Stimulated activated CD4-positive, alpha-beta T cell treated with anti-CD3 and anti-CD28 coated beads, Interleukin-15, amount 100 ng/mL, for 1 hour (primary cell): ENCODE measurements at places on chromosomes 7 and 10.

DNA sequence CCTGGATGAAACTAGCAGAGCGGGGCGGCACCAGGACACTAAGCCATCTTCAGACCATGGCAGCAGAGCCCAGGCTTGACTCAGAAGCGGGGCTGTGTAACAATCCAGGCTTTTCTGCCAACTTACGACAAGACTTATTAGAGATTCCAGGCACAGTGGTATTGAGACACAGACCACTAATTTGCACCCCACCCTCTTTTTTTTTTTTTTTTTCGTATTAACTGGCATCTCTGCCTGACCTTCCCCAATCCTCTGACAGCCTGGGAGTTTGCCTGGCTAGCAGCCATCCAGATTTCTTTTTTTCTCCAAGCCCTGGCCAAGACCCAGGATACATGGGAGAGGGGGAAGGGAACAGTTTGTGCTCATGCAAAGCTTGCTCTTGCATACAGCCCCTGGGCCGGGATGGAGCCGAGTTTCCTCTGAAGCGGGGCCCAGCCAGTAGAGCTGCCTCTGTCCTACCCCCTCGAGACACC lies 182.4 kb downstream of the PLXNA4 start:
- DNase-seq, result no peak

GRCh38 chr10:85764108-85764507 lies 602.5 kb downstream of the GRID1 start:
- no peak for DNase-seq

DNA sequence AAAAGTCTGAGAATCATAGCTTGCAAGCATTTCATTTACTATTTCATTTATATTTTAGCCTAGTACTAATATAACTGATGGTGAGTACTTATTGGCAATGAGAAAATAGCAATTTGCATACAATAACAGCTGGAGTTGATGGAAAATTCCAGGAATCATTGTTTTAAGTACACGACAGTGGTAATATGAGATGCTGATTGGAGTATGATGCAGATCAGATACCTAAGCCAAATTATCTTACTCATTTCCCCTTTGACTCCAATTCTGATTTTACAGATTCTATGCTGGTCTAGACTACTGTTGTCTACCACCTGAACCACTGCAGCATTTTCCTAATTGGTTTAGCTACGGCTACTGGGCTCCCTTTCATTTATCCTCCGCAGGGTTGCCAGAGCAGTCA lies 36.7 kb downstream of the GNG11 start:
- no peak for DNase-seq

DNA sequence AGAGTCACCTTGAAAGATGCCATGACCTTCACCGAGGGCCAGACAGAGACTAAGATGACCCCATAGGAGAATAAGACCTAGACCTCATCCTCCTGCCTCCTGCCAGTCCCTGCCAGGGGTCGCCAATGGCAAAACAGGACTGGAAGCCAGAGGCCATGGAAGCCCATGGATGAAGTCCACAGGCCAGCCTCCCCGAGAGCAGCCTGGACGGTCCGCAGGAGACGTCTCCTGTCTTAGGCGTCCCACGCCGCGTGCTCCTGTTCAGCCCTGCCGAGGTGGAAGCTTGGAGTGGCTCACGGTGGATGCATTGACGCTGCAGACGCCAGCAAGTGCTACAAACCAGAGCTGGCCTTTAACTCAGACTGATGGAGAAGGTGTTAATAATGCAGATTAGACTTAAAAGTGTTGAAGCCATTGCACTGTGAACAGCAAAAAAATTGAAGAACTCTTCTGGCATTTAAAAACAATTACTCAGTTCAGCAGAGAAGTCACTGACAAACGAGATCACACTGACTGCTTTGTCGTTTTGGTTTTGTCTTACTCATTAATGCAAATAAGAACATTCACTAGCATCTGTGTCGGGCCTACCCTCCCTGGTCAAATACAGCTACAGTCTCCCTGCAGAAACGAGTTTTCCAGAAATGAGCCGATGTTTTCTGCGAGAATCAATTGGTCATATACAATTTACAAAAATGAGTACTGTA lies 38.1 kb upstream of the FAM20C start:
- no peak for DNase-seq

DNA sequence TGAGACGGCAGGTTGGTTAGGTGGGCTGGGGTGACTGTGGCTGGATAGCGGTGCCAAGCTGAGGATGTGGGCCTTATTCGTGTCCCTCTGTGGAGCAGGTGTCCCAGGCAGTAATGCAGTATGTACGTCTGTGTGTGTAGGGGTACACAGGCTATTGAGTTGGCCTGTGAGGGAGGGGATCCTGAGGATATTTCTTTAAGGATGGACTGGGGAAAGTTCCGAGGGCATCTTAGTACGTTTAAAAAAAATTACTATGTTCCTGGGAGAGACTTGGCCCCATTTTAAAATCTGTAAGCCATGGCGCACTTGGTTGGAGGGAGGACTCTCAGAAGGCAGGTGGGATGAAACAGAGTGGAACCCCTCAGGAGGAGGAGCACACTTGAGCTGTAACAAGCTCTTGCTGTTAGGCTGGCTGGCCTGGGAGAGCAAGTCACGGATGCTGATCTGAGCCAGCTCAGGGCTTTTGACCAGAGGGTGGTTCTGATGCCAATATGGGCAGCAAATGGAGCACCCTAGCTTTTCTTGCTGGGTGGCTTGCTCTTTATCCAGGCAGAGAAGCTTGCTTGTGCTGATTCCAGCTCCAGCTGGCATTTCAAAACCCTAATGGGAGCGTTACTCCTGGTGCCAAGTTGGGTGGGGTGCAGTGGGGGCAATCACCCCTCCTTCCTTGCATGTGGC lies 765 bp downstream of the WBP1L start:
- no peak for DNase-seq

GRCh38 chr10:3873728-3874461 lies 88.9 kb upstream of the KLF6 start:
- DNase-seq, result no peak

DNA sequence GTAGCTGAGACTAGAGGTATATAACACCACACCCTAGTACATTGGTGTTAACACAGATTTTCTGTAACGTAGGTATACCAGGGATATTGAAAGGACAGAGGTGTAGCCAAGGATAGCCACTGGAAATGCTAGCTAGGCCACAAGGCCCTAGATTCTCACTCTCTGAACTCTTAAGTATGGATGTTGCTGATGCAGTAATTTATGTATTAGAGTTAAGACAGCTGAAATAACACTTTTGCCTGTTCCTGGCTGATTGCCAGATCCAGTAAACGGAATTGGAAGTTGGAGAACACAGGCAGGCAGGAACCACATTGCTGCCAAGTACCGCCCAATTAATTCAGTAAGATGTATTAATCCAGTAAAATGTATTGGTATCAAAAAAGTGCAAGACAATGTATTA lies 1.8 kb downstream of the CALU start:
- no peak for DNase-seq

DNA sequence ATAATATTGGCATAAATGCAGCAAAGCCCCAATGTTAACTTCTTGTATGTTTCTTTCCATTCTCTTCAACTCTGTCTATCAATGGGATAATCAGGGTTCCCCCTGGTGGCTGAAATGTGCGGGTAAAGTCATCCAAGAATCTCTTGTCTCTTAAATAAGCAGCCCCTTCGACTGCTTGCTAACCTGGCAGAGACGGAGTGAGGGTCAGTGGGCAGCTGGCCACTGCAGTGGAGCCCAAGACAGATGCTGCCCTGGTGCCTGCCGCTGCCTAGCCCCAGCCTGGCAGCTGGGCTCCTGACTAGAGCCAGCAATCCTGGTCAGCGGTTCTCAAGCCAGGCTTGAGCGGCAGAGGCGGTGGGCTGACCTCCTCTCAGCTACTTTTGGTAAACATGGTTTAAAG lies 248.9 kb downstream of the COBL start:
- DNase-seq, result peak; percentile 20

DNA sequence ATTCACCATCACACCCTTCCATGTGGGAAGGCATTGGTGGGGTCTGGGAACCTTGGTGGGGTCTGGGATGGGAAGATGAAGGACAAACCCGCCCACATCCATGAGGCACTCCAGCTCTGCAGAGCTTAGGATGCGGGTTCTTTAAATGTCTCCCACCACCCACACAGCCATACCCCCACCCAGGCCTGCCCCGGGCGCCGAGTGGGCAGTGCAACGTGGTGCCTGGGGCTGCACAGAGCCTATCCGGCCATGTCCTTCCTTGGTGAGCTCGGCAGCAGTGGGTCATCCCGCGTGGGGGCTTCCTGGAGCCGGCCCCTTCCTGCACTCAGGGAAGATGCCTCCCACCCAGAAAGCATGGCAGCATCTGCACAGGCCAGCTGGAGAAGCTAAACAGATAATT lies 163.5 kb upstream of the TCERG1L start:
- no peak for DNase-seq

- no peak for DNase-seq
Observed at GRCh38 chr7:65746398-65746669, 126.5 kb upstream of the VKORC1L1 start.

DNA sequence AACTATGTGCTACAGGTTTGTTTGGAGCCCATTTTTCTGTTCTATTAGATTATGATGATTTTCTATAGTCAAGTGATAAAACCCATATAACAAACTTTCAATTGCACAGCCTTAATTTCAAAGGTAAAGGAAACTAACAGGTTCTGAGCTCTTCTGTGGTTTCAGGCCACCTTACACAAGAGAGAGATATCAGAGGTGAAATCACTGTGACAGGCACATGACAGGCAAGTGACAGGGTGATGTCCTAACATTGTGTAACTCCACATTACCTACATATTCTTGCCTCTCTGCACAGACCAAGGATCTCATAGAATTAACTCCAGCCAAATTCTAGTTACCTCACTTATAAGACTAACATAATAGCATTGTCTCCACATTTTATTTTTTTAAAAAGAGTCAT lies 35.0 kb downstream of the ZNF22 start:
- DNase-seq, result no peak

DNA sequence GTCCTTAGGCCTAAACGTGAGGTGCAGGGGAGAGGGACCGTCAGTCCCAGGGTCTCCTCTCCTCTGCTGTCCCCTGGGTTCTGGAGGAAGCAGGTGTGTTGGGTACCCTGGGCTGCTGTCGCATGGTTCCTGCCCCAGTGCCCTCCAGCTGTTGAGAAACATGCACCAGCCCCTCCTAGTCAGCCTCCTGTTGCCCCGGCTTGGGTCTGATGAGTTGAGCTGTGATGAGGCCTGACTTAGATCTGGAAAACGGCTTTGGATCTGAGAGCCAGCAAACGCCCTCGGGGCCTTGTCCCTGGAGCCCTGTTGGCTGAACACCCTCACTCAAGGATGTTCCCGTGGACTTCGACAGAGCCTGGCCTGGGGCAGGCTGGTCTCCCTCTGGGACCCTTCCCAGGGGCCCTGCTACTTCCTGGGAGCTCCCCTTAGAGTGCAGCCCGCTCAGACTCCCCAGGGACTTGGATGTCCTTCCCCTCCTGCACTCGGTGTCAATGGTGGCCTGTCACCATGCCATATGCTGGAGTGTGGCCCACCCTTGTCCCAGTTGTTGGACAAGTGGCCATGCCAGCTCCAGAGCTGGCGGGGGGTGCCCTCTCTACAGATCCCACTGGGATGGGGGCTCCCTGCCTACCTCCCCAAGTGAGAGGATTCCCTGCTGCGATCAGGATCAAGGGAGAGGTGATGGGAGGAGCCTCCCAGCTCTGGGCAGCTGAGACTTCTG lies 12.3 kb downstream of the ZNF316 start:
- no peak for DNase-seq

- DNase-seq, result no peak
Observed at GRCh38 chr7:15560968-15561367, 847 bp downstream of the AGMO start.

DNA sequence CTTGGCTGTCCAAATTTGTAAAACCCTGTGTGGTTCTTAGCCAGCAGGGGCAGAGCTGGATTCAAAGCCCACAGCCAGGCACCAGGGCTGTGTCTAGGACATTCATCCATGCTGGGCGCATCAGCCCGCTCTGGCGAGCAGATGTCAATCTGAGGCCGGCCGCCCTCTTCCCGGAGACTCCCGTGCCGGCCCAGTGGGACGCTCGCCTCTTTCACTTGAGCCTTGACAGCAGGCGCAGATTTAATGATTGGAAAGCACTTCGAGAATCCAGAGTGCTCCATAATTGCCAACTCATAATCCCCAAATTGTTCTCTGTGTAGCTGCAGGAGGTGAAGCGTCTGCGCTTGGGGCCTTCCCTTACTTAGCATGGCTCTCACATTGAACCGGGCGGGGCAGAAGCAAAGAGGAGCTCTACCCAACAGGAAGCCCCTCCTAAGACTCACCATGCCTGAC lies 36.7 kb downstream of the SLIT1 start:
- DNase-seq, result no peak

GRCh38 chr7:14836571-14837189 lies 65.9 kb downstream of the DGKB start:
- no peak for DNase-seq

DNA sequence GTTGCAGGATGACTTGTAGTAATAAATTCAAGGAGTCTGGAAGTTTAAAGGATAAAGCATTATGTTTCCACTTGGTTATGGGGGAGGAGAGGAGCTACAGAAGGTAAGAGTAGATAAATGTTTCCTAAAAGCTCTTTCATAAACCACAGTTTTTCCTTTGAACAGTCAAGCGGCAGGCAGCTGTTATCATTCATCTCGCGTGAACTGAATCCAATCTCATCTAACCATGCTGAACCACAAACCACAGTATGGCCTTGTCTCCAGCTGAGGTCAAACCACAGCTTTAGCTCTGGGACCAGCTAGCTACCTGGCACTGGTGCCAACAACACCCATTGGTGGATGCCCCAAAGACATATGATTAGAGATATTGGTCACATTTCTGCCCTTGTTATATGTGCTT lies 63.3 kb downstream of the NOC3L start:
- DNase-seq, result no peak

DNA sequence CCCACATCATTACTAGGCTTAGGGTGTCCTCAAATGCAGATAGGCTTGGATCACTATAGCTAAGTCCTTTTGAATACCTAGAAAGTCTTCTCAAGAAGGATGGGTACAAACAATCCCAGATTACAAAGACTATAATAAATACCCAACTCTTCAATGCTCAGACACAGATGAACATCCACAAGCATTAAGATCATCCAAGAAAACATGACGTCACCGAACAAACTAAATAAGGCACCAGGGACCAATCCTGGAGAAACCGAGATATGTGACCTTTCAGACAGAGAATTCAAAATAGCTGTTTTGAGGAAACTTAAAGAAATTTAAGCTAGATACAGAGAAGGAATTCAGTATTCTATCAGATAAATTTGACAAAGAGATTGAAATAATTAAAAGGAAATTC lies 108.0 kb upstream of the PLPP4 start:
- no peak for DNase-seq

DNA sequence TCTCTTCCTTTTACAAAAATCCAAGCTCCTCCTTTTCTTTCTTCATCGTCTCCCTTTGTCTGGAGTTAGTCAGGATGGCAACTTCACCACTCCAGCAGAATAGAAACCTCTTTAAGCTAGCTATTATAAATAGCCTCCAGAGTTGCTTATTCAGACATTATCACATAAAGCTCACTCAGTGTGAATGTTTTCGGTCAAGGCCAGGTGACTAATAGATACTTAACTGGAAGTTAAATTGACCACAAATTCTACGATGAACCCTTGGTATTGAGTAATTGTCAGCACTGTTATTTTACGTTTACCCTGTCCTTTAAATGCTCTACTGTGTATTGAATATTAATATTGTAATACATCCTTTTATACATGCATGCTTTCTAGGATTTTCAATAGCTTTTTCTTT lies 340.4 kb downstream of the OTUD1 start:
- DNase-seq, result no peak
